LHCN-M2 (cell line): ENCODE measurements at places on chromosomes 1 and 21. TPM values are rescaled to one million over a fixed set of nuclear protein-coding genes. Genes with fewer than 3 reads are reported as not detected.

Gene YRDC
- total RNA-seq, result 24.1 and 29.0 TPM in 2 replicates

Gene OLFML3
- total RNA-seq, result 583 and 771 TPM in 2 replicates

Gene ZYG11A
- 0.13 and 0.17 TPM in 2 replicates for total RNA-seq

Gene OR2T35
- not detected in 2 replicates for total RNA-seq

Gene DNAI4
- total RNA-seq, result 2.4 and 3.6 TPM in 2 replicates

Gene NPHS2
- not detected in 2 replicates for total RNA-seq

Gene PCNX2
- 4.5 and 6.2 TPM in 2 replicates for total RNA-seq

Gene KRTAP11-1
- not detected in 2 replicates for total RNA-seq

Gene CDCA8
- 45.3 and 47.6 TPM in 2 replicates for total RNA-seq

Gene GBP7
- total RNA-seq, result not detected in 2 replicates

Gene CLCA1
- total RNA-seq, result not detected in 2 replicates

Gene PRELP
- total RNA-seq, result 0.06 TPM in 2 replicates

Gene SPRR2F
- not detected in 2 replicates for total RNA-seq

Gene TP73
- total RNA-seq, result 2.4 and 2.6 TPM in 2 replicates

Gene IFI44
- 92.2 and 115 TPM in 2 replicates for total RNA-seq

Gene C1orf87
- total RNA-seq, result not detected in 2 replicates

Gene CLCA2
- 0.23 and 0.26 TPM in 2 replicates for total RNA-seq

Gene PADI2
- 0.38 and 0.86 TPM in 2 replicates for total RNA-seq

Gene OR6P1
- not detected in 2 replicates for total RNA-seq

Gene TIE1
- 0.11 and 0.58 TPM in 2 replicates for total RNA-seq

Gene GCSAML
- not detected in 2 replicates for total RNA-seq

Gene PTAFR
- total RNA-seq, result under 0.01 TPM in 1 of 2 replicates, not detected in the other

Gene OR2L3
- total RNA-seq, result not detected in 2 replicates

Gene SLC16A4
- total RNA-seq, result 8.0 and 8.1 TPM in 2 replicates

Gene TNFAIP8L2
- total RNA-seq, result not detected in 2 replicates

Gene LCE3E
- total RNA-seq, result not detected in 2 replicates

Gene IL19
- total RNA-seq, result not detected in 2 replicates

Gene STK40
- total RNA-seq, result 13.7 and 16.2 TPM in 2 replicates

Gene MPL
- not detected in 2 replicates for total RNA-seq

Gene STYXL2
- 2.6 and 4.8 TPM in 2 replicates for total RNA-seq

Gene CFAP45
- total RNA-seq, result 0.34 and 1.2 TPM in 2 replicates

Gene MCOLN2
- 0.06 and 0.34 TPM in 2 replicates for total RNA-seq

Gene CFHR5
- total RNA-seq, result not detected in 2 replicates

Gene TDRD10
- not detected in 2 replicates for total RNA-seq

Gene C1orf226
- 0.32 and 0.63 TPM in 2 replicates for total RNA-seq
